Glutamatergic neuron (in vitro differentiated cells): ENCODE measurements at places on chromosomes 11 and 22. TPM values are rescaled to one million over a fixed set of nuclear protein-coding genes. Genes with fewer than 3 reads are reported as not detected.

The OR56A1 gene
- 0.15 TPM for total RNA-seq

The LRRC74B gene
- total RNA-seq: not detected

The AP5B1 gene
- total RNA-seq: 13.2 TPM

DNA sequence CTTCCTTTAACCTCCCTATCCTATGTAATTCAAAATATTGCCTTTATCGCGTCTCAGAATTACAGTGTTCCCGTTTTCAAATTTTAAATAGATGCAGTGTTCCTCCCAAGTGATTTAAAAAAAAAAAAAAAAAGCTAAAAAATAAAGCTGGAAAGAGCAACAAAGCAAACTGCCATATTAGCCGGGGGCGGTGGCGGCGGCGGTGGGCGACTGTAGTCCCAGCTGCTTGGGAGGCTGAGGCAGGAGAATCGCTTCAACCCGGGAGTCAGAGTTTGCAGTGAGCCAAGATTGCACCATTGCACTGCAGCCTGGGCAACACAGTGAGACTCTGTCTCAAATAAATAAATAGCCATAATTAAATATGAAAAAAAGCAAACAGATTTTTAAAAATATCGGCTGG, 5.5 kb upstream of the AGBL2 start:
- H3K36me3 ChIP-seq: no peaks in the 10 kb centered on the region
- H3K27me3 ChIP-seq: no peaks in the 10 kb centered on the region
- no peak overlapping the region for H3K4me3 ChIP-seq
- no peak overlapping the region for H3K27ac ChIP-seq

The CYTH4 gene
- total RNA-seq: not detected

DNA sequence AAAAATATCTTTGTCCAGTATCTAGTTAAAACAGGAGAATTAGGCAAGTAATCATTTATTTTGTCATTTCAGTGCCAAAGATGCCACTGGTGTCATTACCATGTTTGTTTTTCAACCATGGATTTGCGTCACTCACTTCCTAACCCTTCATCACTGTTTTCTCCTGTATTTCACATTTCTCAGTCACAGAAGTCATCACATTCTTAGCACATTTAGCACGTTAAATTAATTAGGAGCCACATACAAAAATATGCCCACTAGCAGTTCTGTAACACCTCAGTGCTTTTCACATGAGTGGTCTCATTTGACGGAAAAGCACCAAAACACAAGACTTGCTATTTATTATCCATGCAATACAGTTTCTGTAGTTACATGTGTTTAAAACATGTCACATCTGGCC, 546.0 kb downstream of the METTL15 start:
- no peaks in the 10 kb centered on the region for H3K27me3 ChIP-seq
- no peaks in the 10 kb centered on the region for H3K36me3 ChIP-seq
- DNase-seq: no peak
- H3K27ac ChIP-seq: no peak overlapping the region

The SCN4B gene
- total RNA-seq: 2.9 TPM

The CASP5 gene
- not detected for total RNA-seq

GRCh38 chr22:29715240-29715639, 4.6 kb upstream of the CABP7 start:
- H3K27ac ChIP-seq: no peak overlapping the region
- H3K4me3 ChIP-seq: no peak overlapping the region
- peaks cover 37% of the 10 kb centered on the region for H3K27me3 ChIP-seq
- peak; percentile 82 for DNase-seq
- no peaks in the 10 kb centered on the region for H3K36me3 ChIP-seq
- H3K4me1 ChIP-seq: peaks cover 45% of the 10 kb centered on the region

The PYGM gene
- total RNA-seq: 5.5 TPM

DNA sequence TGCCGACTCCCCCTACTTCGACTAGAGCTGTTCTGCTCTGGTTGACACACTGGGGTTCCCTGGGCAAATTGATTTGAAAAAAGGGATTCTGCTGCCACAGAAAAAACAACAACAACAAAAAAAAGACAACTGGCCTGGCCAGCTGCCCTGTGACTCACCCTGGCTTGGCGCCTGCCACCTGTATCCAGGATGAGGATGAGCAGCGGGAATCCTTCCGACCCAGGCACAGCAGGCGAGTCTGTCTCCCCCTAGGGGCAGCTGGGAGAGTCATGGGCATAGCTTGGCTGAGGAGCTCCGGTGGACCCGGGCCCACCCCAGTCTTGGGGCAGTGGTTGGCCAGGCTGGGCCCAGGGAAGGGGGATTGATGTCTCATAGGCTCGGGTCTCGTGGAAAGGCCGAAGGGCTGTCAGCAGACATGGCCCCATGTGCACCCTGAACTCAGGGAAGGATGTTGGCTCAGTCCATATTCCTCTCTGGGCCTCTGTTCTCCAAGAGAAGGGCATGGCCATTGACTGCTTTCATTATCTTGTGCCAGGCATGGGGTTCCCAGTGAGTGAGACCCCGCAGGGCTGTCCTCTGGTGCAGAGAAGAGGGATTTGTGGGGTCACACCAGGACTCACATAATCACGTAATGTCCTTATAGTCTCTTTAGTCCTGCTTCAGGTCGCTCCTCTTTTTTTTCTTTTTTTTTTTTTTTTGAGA, 10.4 kb upstream of the SUN2 start:
- no peaks in the 10 kb centered on the region for H3K36me3 ChIP-seq
- H3K27ac ChIP-seq: no peak overlapping the region
- peak; percentile 82 for DNase-seq
- peaks cover 7% of the 10 kb centered on the region for H3K4me1 ChIP-seq

GRCh38 chr11:33761471-33761870, 12.8 kb downstream of the FBXO3 start:
- H3K4me3 ChIP-seq: no peak overlapping the region
- H3K27me3 ChIP-seq: no peaks in the 10 kb centered on the region
- H3K27ac ChIP-seq: no peak overlapping the region
- no peak for DNase-seq
- peaks cover 6% of the 10 kb centered on the region for H3K4me1 ChIP-seq

The TMEM109 gene
- 4.0 TPM for total RNA-seq

DNA sequence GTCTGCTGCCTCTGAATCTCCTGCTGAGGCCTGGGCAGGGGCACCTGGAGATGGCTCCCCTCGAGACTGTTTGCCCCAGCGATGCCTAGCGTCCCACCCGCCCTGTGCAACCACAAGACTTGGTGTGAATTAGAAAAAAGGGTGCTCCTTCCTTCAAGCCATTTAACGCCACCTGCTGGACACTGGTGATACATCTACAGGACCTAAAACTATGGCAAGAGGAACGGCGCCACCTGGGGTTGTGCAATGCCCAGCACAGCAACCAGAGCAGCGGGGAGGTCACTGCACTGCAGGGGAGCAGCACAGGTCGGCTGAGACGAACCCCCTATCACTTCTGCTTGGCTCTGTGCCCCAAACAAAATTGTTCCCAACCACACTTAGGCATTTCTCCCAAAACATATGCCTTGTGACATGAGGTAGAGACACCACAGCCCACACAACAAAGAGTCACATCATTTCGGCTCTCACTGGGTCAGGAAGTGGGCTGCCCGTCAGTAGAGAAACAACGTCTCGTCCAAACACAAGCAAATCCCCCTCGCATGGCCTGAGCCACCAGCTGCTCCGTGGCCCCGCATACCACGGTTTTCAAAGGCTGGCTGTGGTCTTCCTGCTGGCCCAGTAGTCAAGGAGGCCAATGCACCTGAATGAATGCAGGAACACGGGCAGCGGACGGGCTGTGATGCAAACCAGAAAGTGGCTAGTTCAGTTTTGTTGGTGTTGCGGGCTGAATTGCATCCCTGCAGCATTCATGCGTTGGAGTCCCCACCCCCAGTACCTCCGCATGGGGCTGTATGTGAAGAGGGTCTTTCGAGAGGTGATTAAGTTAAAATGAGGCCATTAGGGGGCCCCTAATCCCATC, 171.9 kb downstream of the SHANK2 start:
- peaks cover 5% of the 10 kb centered on the region for H3K4me1 ChIP-seq
- DNase-seq: peak; percentile 90
- no peaks in the 10 kb centered on the region for H3K36me3 ChIP-seq

The MRGPRE gene
- total RNA-seq: 1.0 TPM

DNA sequence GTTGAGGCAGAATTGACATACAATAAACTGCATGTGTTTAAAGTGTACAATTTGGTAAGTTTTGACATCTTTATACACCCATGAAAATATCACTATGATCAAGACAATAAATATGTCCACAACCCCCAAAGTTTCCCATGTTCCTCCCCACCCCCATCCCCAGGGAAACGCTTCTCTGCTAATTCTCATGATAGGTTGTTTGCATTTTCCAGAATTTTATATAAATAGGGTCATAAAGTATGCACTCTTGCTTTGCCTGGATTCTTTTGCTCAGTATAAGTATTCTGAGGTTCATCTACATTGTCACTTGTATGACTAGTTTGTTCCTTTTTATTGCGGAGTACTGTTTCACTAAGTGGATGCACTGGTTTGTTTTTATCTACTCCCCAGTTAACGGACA, 35.6 kb downstream of the MYEOV start:
- H3K36me3 ChIP-seq: peaks cover 11% of the 10 kb centered on the region
- H3K4me1 ChIP-seq: peaks cover 2% of the 10 kb centered on the region
- no peaks in the 10 kb centered on the region for H3K27me3 ChIP-seq
- H3K4me3 ChIP-seq: no peak overlapping the region
- no peak for DNase-seq
- no peak overlapping the region for H3K27ac ChIP-seq
